ENCODE measurements at places on chromosomes 2 and 18. TPM values are rescaled to one million over a fixed set of nuclear protein-coding genes. Genes with fewer than 3 reads are reported as not detected.

GALNT14 gene
- 0.45 TPM for total RNA-seq

PLCD4 gene
- total RNA-seq: 0.55 TPM

TRABD2A gene
- 0.62 TPM for total RNA-seq

CLEC4F gene
- total RNA-seq: 0.25 TPM

TFCP2L1 gene
- total RNA-seq: 0.17 TPM

DLGAP1 gene
- total RNA-seq: not detected

PSMA8 gene
- total RNA-seq: 0.20 TPM

PMAIP1 gene
- 0.20 TPM for total RNA-seq

SNRNP200 gene
- 55.3 TPM for total RNA-seq

DNA sequence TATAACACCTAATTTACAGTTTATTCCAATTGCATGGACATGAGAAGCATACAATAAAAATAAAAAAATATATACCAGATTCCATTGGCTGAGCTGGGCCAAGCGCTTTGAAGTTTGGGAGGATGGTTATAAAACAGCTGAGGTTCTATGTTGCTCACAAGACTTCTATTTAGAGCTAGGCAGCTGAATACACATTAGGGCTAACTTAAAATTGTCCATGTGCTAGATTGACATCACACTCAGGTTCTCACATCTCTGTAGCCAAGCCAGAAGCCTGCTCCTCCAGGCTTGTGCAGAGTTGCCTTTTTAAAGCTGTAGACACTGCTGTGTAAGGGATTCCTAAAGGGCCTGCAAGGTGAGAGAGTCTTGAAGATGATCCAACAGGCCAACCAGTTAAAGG, 871.1 kb upstream of the FANCL start:
- DNase-seq: no peak

DNA sequence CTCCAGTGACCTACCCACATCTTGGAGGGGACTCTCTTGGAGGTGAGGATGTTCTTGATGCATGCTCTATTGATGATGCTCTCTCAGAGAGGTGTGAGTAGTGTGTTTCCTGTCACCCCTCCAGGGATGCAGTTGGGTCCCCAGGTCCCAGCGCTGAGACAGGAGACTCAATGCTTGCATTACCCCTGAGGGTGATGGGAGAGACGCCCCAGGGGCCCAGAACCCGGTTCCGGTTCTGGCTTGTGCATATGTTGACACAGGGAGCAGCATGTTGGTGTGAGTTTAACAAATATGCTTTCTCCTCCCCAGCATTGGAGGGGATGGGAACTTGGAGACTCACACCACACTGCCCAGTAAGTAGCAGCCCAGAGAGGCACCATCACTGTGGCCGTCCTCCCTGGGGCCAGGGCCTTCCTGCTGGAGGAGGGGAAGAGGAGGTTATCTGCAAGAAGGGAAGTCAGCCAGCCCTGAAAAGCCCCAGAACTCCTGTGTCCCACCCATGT, 124.5 kb downstream of the PLB1 start:
- DNase-seq: no peak

- no peak for DNase-seq
Observed at GRCh38 chr2:74951211-74951754, 7.2 kb upstream of the POLE4 start.

DNA sequence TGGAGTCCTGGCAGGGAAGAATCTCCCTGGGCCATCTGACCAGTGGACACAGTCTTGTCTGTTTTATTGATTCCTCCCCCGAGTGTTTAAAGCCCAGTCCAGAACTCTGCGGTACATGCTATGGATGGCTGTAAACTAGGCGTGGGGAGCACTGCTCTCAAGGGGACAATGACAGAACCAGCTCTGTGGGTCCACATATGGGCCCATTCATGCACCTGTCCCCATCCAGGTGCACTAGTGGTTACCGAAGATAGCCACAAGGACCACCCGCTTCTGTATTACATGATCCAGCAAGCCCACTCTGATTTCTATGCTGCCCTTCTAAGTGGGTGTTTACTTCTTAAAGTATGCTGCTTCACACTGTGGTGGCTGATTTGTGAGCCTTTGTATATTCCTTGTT, 21.0 kb downstream of the CHST10 start:
- DNase-seq: no peak

GRCh38 chr2:10919771-10920621, 8.3 kb downstream of the KCNF1 start:
- no peak for DNase-seq

GRCh38 chr2:130911482-130911881, 74.8 kb downstream of the ARHGEF4 start:
- no peak for DNase-seq

GRCh38 chr2:50606860-50607259, 425.1 kb downstream of the NRXN1 start:
- DNase-seq: no peak

- DNase-seq: no peak
Observed at GRCh38 chr18:51017140-51017879, 12.7 kb upstream of the SMAD4 start.

GRCh38 chr2:235270956-235271355, 222.9 kb upstream of the AGAP1 start:
- no peak for DNase-seq

DNA sequence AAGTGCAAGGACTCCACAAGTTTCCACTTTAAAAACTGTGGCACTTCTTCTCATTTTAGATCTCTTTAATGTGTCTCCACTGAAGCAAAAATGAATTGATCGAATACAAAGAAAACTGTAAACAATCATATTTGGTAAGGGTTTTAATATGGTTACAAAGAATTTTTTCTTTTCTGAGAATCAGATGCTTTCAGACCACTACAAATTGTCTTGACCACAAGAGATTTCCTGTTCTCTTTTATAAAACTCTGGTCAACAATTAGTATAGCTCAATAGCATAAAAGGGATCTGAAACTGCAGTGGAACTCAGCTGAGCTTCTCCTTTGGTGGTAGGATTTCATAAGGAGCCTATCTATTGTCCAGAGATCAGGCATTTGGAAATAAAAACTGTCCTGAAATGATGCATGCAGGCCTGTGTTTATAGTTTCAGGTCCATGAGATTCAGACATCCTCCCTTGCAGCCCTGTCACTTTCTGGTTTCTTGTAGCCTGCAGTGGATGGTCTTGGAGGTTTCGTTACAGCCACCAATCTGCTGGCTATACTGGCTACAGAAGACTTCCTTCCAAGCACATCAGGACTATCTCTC, 120.0 kb downstream of the DOCK10 start:
- no peak for DNase-seq

DNA sequence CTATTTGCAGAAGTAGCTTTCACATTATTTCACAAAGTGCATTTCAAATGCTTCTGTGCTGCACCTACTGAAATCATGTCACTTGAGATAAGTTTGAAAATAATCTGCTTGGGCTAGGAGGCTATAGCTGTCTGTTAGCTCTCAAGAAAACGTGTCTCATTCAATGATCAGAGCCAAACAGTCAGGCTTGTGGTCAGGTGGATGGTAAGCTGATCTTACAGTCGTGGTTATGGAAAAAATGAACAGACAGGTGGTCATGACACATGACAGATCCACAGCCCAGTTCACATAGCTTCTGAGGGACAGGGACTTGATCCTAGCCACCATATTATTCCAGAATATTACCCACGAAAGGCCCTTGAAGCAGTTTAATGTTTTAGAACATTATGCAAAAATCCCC, 26.5 kb upstream of the RFX8 start:
- no peak for DNase-seq

DNA sequence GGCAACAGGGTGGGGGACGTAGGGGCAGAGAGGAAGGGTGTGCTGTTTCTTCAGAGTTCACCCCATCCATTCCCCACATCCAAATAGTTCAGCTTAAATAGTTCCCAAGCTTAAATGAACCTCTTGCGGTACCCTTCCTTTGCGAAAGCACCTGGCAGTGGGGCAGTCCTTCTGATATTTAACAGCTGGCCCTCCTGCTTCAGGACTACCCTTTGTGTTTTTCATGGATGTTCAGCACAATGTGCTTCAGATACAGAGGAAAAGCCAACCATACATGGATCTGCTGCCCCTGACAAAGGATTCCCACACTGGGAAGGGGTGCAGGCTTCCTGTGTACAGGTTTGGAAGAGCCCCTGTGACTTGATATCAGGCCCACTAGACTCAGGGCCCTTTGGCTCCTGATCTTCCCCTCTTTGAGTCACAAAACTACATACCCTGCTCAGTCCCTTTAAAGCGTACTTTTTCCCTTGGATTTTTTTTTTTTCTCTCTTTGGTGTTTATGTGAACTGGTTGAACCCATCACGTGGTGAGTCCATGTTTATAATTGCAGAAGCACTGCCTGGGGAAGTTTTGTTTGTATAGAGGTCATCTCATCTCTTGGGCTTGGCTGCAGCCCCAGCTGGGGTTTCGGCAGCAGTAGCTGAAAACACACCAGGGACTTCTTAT, 45.3 kb upstream of the IGFBP5 start:
- DNase-seq: no peak

GRCh38 chr2:42708179-42708578, 55.8 kb downstream of the OXER1 start:
- no peak for DNase-seq

DNA sequence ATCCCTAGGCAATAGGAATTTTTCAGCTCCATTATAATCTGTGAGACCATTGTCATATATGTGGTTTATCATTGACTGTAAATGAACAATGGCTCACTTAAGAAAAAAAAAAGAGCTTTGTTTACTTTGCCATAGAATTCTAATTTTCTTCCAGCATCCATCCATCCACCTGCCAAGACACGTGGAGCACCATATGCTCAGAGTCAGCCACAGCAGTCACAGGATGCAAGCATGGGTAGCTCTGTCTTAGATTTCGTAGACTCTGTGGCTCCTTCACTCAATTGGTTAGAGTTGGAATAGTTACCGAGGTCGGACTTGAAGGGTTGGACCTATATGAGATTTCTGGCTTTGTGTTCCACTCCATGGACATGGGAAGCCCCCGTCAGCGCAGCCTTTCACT, 75.6 kb downstream of the COA5 start:
- no peak for DNase-seq

GRCh38 chr2:107992069-107992468, 5.7 kb downstream of the SLC5A7 start:
- no peak for DNase-seq

DNA sequence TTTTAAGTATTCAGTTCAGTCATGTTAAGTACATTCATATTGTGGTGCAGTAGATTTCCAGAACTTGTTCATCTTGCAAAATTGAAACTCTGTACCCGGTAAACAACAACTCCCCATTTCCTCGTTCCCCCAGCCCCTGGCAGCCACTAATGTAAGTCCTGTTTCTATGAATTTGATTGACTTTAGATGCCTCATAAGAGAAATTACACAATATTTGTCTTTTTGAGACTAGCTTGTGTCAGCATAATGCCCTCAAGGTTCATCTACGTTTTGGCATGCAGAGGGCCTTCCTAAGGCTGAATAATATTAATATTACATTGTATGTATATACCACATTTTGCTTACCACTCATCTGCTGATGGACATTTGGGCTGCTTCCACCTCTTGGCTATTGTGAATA, 30.9 kb downstream of the METTL21A start:
- no peak for DNase-seq

GRCh38 chr2:105862843-105863242, 118.1 kb downstream of the NCK2 start:
- no peak for DNase-seq

DNA sequence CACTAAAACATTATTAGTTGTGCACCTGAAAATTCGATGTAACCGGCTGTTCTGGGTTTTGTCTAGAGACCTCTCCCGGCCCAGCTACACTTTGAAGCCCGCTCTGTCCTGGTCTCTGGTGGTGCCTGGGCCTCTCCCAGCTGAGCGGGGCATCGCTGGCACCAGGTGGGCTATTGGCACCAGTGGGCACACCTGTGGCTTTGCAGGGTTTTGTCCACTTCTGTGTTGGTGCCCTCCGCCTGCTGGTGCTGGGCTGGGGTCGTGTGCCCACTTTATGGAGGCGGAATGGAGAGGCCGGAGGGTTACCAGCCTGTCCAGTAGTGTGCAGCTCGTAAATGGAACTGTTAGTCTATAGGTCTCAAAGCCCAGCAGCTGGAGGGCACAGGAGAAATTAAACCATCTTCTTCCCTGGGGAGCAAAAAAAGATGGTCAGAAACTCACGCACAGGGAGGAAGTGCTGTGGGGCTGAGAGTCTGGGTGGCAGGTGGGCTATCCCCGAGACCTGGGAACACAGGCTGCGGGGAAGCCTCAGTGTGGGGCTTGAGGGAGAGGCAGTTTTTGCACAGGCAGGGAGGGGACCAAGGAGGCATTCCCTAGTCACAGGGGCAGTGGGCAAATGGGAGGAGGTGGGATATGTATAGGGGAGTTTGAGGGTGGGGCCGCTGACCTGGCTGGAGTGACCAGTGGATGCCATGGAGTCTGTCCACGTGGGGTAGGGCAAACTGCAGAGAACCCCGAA, 30.4 kb downstream of the SH3BP4 start:
- DNase-seq: no peak

DNA sequence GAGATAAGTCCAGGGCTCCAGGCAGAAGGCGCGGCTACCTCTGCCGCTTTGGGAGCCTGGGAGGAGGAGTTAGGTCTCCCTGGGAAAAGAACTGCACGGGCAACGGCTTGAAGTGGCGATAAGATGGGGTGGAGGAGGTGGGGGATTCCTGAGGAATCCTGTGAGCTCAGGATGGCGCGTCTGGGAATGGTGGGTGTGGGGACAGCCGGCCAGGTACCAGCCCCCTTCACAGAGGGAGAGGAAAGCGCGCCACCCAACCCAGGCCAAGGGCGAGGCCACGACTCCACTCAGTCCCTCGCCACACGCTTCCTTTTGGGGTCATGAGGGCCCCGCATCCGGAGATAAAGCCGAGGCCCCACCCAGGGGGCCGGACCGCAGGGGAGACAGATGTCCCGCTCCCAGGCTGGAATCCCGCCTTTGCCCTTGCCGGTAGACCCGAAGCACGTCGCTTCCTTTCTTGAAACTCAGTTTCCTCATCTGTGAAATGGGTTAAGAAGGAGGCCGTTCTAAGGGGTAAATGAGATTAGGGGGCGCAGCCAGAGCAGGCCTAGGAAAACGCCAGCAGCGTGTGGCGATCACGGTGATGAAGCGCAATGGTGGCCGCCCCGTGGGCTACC, 1.7 kb upstream of the CTDSP1 start:
- peak; percentile 91 for DNase-seq

DNA sequence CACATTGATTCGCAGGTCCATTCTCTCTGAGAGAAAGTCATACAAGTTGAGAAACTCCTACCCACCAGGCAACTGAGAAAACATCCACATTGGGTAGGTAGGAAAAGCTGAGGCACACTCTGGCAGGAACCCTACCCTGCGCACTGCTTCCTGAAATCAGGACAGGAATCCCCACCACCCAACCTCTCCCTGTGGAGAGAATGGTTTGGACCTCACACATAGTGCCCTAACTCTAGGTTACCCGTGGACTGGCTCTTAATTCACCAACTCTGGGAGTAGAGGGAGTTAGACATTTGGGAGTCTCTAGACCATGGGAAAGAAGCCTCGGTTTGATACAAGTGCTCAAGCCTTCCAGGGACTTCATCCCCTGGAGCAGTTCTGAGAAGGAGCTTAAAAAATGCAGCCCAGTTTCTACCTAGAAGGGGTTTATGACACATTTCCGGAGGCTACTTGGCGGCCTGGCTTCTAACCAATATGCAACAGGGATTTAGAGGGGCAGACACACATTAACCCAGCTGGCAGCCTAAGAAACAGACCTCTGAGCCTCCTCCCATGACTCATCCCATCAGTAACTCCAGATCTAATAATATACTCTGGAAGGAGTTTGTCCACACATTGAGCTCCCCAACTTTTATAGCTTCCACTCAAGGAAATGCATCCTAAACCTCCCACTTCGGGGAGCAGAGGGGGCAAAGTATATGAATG, 136.7 kb downstream of the EML6 start:
- DNase-seq: no peak

Data from left ventricle myocardium superior (tissue), 1 donor.